ENCODE measurements at places on chromosomes 11 and 22.
A peak's percentile ranks its signal among the peaks of the same experiment; 100 is the strongest.

DNA sequence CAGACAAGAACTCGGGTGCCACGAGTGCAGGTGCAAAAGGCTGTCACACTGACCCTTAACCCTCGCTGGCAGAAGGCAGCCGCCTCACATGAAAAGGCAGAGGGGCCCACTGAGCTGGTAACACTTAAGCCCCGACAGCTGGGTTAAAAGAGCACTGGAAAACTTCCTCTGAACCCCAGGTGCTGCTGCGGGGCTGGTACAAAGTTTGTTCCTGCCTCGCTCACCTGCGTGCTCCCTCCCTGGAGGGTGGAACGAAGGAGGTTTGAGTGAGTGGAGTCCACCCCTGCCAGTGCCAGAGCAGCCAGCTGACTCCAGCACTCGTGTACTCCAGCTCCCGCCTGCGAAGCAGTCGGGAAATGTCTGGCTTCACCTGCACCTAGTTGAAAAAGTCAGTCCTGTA is 12.6 kb downstream of the SULT4A1 start:
- DNase-seq, result no peak

DNA sequence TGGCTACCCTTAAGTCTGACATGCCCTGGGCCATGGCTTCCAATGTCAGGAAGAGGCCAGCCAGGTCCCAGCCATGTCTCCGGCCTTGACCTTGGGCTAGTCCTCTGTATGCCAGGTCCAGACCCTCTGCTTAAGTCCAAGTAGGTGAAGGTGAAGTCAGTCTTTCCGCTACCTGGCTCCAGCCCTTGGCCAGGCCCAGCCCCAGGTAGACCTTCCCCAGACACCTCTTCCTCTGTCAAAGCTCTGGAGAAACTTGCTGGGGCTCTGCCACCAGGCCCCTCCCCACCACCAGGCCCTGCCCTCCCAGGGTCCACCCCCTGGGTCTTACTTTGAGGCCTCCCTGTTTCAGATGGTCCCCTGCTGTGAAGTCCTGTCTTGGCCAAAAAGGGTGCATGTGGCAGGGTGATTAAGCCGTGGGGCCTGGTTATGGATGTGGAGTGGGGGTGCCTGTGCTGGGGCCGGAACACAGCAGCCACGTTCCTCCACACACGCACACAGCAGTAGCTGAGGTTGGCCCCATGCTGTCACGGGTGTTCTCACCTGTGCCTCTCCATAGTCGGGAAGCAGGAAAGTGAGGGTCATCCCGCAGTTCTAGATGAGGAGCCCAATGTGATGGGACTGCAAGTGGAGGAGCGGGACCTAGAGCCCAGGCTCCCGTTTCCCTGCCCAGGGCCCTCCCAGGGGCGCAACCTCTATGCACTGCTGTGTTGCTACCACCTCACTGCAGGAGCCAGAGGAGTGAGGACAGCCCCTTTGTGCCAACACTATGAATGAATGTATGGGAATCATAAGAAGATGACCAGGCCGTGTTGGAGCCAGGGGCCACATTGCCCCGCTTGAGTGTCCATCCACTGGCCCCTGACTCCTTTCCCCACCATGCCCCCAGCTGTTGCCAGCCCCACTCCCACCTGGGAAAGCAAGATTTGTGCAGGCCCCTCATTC is 72.2 kb downstream of the LINC01488 start:
- no peak for DNase-seq

DNA sequence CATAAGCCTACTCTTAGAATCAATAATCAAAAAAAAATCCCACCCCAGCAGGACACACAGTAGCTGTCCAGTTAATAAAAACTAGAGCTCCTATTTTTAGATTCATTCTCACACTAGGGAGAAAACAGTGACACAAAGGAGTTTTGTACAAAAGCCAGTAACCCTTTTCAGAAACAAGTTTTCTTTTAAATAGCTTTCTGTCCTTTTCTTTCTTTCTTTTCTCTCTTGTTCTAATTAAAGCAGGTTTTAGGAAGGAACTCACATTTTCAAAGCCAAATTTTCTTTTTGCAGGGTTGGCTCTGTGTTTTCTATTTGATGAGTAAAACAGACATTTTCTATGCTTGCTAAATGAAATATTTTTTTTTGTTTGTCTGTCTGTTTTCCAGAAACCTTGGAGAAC is 1390.7 kb downstream of the FAM181B start:
- no peak for DNase-seq

DNA sequence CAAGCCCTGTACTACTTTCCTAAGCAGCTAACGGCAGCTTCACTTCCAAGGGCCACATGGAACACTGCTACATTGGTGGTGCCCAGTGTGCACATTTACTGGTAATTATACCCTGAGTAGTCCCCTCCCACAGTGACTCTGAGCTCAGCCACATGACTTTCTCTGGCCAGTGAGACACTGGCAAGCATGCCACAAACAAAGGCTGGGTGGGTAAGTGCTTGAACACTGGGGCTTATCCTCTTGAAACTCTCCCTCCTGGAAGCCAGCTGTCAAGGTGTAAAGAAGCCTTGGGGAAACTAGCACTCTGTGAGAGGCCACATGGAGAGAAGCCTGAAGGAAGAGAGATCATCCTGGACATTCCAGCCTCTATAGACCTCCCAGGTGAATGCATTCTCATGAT is 54.4 kb upstream of the DRD2 start:
- peak; percentile 34 for DNase-seq

DNA sequence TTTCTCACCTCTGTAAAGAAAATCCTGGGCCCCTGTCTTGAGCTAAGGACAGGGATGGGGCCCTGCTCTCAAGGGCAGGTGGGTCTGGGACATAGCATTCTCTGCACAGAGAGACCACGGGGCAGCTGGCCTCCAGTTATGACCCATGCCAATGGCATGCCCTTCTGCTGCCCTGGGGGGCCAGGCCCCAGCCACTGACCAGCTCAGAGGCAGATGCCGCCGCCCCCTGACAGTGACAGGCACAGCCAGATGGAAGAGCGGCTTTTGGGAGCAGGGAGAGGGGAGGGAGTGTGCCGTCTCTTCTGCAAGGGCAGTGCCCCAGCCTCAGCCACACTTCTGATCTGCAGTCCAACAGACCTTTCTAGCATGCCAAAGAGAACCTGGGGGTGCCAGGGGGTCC is 114.8 kb upstream of the NAV2 start:
- no peak for DNase-seq

GRCh38 chr11:77196961-77197360 is 68.9 kb downstream of the MYO7A start:
- no peak for DNase-seq

- DNase-seq, result no peak
These were observed 1.7 kb downstream of the ANKRD13D start for GRCh38 chr11:67290801-67291200.

GRCh38 chr11:125425601-125426000 is 70.5 kb downstream of the FEZ1 start:
- DNase-seq, result no peak

DNA sequence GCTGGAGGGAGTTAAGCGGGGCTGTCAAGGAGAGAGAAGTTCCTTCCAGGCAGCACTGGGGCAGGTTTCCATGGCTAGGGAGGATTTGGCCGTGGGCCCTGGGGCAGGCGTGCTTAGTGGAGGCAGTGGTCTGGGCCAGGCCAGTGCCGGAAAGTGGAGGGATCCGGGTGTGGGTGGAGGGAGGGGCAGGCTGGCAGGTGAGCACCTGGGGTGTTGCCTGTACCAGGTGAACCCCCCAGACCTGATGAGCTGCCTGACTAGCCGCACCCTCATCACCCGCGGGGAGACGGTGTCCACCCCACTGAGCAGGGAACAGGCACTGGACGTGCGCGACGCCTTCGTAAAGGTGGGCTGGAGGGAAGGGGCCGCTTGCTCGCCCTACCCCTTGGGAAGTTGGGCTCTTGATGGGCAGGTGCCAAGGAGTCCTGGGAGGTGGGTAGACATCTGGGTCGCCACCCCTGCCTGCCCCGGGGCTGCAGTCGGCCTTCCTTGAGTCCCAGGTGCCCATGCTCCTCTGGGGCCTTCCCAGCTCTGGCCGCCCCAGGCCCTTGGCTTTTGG is 32.0 kb downstream of the MYO7A start:
- no peak for DNase-seq

- no peak for DNase-seq
These were observed 39.9 kb downstream of the CWC15 start for GRCh38 chr11:94933223-94934130.

DNA sequence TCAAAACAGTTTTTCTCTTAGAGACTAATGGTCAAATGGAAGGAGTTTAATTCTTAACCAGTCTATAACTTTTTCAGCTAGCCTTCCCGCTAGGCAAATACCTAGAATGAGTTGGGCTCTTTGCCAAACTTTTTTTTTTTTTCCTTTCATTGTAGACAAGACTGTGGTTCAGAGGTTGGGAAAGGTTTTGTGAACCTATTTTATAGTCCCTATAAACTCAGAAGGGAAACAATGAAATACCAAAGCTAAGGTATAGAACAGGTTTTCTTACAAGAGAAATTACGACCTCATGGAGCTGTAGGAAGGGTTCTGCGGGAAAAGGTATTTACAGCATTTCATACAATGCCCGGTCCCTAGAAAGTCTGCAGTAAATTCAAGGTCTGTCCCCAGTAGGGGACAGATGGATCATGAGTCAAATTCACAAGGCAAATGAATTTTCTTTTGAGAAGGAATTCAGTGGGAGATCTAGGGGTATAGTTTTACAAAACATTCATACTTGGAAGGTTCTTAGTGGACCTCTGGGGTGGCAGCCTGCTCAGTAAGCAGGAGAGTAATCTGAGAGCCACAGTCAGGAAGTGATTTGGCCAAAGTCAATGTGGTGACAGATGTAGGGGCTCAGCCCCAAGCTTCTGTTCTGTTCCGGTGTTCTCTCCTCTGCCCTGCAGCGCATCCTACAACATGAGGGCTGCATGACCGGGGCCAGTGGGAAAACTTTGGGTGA is 146.8 kb downstream of the DBX1 start:
- peak; percentile 7 for DNase-seq

GRCh38 chr11:67652965-67653845 is 2.7 kb upstream of the ACY3 start:
- no peak for DNase-seq

- no peak for DNase-seq
These were observed 96.7 kb downstream of the SYN3 start for GRCh38 chr22:32961497-32961896.

DNA sequence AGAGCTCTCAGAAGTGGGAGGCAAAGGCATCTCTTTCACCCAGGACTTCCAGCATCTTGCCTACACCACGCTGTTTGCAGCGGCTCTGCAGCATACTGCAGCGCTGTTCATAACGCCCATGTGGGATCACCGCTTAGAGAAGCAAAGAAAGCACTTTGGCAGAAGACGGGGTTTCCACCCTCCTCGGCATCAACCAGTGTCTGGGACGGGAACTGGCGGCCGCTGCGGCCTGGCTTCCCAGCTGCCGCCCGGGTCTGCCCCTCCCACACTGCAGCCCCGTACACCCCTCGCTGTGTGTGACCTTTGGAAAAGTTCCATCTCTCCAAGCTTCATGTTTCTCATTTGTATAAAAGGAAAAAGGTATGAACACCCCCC is 545 bp upstream of the TIRAP start:
- no peak for DNase-seq

- no peak for DNase-seq
These were observed 101.2 kb downstream of the APOL5 start for GRCh38 chr22:35818897-35819296.

DNA sequence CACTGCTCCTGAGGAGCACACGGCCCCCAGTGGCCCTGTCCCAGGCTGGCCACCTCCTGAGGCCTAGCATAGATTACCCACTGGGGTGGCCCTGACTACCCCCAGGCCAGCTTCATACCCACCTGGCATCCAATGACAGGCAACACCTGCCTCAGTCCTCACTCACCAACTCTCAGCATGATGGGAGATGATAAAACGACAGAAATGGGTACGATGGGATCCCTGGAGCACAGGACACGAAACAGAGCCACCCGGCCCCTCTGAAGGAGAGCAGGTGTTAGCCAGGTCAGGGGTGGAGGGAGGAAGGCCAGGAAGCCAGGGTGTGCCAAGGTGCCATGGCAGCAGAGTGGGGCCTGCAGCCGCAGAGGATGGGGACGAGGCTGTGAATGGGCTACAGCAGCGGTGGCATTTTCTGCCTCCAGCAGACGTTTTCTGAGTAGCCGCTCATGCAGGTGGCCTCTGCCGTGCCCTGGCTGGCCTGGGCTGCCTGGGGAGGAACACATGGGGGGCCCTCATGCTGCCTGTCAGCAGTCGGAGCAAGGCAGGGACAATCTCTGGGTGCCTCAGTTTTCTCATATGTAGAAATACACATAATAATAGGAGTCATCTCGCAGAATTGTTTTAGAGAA is 50.2 kb upstream of the FGF3 start:
- no peak for DNase-seq

DNA sequence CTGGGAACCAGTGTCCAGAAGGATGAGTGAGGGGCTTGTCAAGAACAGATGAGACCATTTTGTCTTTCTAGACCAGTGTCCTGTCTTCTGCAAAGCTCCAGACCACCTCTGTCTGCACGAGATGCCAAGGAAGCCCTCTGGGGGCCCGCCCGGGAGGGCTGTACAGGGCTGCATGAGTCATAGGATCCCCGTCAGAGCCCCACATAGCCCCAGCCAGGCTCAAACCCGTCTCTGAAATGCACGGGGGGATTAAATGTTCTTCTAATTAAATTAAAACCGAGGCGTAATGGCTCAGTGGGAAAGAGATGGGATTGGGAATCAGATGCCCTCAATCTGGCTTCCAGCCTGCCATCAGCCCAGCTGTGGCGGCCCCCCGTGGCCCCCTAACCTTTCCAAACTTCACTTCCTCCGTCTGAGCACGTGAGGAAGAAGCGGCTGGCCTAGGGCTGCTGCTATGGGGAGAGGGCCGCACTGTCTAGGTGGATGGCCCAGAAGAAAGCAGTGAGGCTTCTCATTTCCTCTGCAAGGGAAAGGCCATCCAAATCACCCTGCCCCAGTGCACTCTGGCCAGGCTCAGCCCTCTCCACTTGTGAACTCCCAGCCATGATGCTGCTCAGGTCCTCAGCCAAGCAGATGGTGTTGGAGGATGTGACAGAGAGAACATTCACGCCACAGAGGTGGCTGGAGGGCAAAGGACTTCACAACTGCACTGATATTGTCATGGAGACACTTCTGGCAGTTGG is 32.8 kb downstream of the KCNQ1OT1 start:
- DNase-seq, result no peak

GRCh38 chr11:132140056-132140455 is 769.6 kb downstream of the NTM start:
- DNase-seq, result no peak

DNA sequence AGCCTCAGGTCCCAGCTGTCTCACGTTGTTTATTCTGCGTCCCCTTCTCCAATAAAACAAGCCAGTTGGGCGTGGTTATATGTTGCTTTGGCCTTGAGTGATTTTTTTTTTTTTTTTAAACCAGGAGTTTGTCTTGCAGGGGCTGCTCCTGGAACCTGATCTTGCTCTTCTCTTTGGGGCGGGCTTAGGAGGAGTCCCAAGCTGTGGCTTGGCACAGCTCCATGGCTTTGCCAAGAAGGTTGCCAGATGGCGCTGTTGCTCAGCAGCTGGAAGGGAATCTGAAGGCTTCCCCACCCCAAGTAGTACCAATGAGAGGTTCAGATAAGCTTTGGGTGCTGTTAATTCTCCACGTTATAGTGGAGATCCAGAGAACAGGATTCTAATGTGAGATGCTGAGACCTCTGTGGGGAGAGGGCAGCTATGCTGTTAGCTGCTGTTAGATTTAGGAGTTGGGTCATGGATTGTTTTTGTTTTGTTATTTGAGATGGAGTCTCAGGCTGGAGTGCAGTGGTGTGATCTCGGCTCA is 2.0 kb upstream of the FERMT3 start:
- peak; percentile 99 for DNase-seq

- DNase-seq, result no peak
These were observed 565.1 kb upstream of the CCDC179 start for GRCh38 chr11:23425381-23425780.
